Effector CD4-positive, alpha-beta T cell (primary cell): ENCODE measurements at places on chromosomes 13 and 19.

DNA sequence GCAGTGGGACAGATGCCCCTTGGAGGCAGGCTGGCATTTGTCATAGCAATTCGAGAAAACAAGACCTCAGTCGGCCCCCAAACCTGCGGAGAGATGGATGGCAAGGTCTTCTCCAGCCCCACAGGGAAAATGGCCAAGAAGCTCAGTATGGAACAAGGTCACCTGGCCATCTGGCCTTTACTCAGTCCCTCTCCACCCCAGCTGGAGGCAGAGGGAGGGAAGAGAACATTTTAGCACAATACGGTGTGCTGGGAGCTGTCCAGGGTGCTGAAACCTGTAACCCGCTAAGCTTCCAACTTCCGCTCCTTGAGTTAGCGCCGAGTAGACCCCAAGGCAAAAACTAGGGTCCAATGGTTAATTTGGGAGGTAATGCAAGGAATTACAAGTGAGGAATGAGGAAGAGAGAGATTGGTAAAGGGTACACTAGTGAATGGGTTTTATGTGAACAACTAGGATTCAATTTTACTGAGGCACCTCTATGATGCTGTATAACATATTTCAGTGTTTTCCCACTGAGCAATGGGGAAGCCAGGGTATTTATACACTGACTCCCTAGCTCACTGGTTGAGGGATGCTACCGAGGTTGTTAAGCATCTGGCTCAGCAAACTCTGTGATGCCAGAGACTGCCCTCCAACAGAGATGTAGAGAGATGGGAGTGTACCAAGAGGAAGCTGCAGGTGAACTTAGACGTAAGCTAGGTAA, 64.3 kb downstream of the CACNA1A start:
- DNase-seq: peak; percentile 38

DNA sequence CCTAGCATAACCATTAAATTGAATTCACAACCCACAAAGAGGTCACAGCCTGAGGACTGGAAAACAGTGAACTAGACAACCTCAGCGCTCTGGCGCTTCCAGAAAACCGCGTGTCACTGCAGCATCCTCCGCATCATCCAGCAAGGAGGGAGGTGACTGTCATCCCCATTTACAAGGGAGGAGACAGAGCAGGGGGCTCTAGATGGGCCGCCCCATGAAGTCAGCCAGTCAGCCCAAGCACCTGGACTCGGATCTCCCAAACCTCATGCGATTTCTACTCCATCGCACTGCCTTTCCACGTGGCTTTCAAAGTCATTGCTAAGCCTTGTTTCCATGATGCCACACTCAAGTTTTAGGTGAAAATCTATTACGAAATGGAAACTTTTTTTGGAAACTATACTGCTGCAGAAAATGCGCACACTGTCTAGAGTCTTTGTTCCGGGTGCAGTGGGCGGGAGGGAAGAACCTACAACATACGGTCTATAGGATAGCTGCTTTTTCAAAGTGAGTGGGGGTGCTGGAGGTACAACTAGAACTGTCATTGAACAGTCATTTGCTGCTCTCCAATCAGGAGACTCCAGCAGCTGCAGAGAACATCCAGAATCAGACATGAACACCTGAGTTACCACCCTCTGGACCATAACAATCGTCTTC, 2.8 kb downstream of the AP3D1 start:
- no peak for DNase-seq

GRCh38 chr13:48975101-48975855, 434 bp upstream of the FNDC3A start:
- peak; percentile 2 for DNase-seq

DNA sequence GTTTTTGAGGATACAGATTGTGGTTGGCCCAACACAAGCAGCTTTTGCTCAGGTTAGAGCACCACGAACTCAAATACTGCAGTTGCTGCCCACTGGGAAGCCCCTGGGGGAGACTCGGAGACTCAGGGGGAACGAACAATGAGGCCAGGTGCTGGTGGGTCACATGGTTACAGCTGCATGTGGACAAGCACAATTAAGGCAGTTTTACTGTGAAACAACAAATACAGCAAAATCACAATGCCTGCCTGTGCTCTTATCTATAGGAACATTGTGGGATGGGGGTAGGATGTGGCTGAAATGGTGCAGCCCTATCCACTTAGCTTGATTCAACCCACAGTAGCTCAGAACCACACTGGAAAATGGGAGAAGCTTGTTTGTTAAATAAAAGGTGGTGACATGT, 119.7 kb upstream of the SPATA13 start:
- no peak for DNase-seq

- no peak for DNase-seq
These were observed 105.7 kb upstream of the RAP2A start for GRCh38 chr13:97328222-97328790.

- DNase-seq: no peak
These were observed 30.7 kb upstream of the IL17D start for GRCh38 chr13:20672772-20673171.

- no peak for DNase-seq
These were observed 16.1 kb downstream of the NKPD1 start for GRCh38 chr19:45144431-45145269.

GRCh38 chr13:25915840-25916518, 135.8 kb downstream of the SHISA2 start:
- DNase-seq: no peak

DNA sequence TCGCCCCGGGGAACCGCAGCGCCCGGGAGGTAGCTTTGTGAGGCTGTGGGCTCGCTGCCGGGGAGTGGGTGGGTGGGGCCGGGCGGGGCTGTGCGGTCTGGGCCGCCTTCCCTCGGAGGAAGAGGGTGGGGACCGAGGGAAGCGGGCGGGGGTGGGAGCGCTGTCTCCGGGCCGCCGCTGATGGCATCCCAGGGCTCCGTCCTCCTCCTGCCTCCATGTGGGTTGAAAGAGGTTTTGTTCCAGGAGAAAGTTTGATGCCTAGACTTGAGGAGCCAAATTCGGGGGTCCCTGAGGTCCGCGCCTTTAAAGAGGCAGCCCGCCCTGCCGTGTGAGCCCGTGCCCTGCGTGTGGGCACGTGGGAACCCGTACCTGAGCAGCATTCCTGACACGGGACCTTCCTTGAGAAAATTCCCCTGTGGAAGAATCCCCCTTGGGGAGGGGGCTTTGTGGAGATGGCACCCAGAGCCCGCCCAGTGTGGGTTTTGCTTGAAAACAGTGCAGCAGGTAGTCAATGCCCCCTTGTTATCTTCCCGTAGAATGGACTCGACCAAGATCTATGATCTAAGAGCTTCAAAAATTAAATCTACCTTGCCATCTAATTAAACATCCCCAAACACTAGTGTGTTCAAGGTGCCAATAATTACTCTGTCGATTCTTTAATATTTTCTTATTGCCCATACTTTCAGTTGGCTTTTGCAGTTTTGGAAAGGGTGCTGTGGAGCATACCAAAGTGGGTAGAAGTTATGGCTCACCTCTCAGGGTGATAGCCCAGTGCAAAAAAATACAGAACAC, 107.8 kb downstream of the RXFP2 start:
- no peak for DNase-seq

DNA sequence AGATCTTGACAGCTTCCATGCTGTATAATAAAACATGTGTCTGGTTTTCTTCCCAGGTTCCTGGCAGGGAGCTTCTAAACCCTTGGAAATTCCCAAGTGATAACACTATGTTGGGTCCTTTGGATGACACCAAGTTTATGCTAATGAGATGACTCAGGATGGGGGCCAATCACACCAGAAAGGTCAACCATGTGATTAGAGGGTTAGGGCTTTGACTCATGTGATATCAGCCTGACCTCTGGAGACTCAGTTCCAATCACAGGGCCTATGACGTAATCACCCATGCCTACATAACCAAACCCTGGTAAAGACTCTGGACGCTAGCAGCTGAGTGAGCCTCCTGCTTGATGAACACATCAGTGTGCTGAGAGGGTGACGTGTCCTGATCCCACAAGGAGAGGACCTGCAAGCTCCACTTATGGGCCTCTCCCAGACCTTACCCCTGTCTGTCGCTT, 203.6 kb downstream of the DCLK1 start:
- no peak for DNase-seq

DNA sequence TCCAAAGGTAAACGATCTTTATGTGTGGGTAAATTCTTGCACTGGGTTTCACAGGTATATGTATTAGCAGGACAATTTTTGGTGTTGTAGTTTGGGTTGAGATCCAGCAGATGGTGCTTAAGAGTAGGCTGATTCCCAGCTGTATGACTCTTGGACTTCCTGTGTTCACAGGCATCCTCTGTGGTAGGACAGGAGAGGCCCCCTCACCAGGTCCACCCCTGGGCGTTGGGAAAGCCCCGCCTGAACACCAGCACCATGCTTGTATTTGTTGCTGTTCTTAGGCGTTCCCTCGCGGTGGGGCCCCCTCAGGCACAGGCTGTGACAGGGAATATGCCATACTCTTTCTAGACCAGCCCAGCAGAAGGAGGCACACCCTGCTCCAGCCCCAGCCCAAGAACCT, 49.5 kb upstream of the PCDH17 start:
- no peak for DNase-seq
